Regular cardiac myocyte (primary cell): ENCODE measurements at places on chromosomes 5 and 9. TPM values are rescaled to one million over a fixed set of nuclear protein-coding genes. Genes with fewer than 3 reads are reported as not detected.

MZB1 gene
- total RNA-seq, result not detected in 2 replicates

DMGDH gene
- 0.58 and 3.7 TPM in 2 replicates for total RNA-seq

AMBP gene
- total RNA-seq, result not detected in 2 replicates

GMCL2 gene
- not detected in 2 replicates for total RNA-seq

PDCD1LG2 gene
- total RNA-seq, result 12.1 and 22.4 TPM in 2 replicates

WDR31 gene
- total RNA-seq, result 1.3 and 2.0 TPM in 2 replicates

BTNL8 gene
- total RNA-seq, result not detected in 2 replicates
